Cardiac muscle cell (in vitro differentiated cells and primary cell): ENCODE measurements at places on chromosomes 3 and 15. TPM values are rescaled to one million over a fixed set of nuclear protein-coding genes. Genes with fewer than 3 reads are reported as not detected.

ZKSCAN7 gene
- total RNA-seq: 24.9 and 27.4 TPM in 2 replicates

DNA sequence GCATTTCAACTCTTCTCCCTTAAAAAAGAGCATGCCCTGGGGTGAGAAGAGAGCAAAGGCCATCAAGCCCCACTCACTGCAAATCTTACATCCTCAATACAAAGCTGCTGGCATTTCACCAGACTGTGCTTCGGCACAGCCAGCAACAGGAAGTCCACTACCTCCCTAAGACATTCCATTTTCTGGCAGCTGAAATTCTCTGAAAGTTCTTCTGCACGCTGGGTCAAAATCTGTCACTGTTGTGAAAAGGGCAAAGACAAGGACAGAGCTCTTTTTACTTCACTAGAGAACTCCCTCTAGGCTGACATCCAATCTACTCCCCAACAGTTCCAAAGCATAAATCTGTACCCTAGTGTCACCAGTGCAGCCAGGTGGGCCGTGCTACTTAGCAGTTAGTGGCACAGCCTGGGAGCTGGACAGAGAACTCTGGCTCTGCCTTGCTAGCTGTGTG is 6.3 kb downstream of the MTMR10 start:
- peaks cover 11% of the 10 kb centered on the region for H3K4me1 ChIP-seq
- H3K36me3 ChIP-seq: no peaks in the 10 kb centered on the region
- no peaks in the 10 kb centered on the region for H3K27me3 ChIP-seq
- H3K27ac ChIP-seq: no peak overlapping the region
- H3K4me3 ChIP-seq: no peak overlapping the region

- DNase-seq: peak; percentile 33
- no peak overlapping the region for H3K4me3 ChIP-seq
- no peaks in the 10 kb centered on the region for H3K27me3 ChIP-seq
Measured at GRCh38 chr3:100169201-100169920, 55.1 kb upstream of the FILIP1L start.

TNIK gene
- 26.4 and 55.1 TPM in 2 replicates for total RNA-seq

GRCh38 chr3:105823149-105823867 is 45.5 kb downstream of the CBLB start:
- no peaks in the 10 kb centered on the region for H3K27me3 ChIP-seq
- H3K27ac ChIP-seq: peak overlapping the region; percentile 84
- no peak for DNase-seq
- H3K36me3 ChIP-seq: no peaks in the 10 kb centered on the region
- H3K4me1 ChIP-seq: peaks cover 32% of the 10 kb centered on the region

TERC gene
- total RNA-seq: 7.1 and 45.9 TPM in 2 replicates

GRCh38 chr3:86990734-86991481 is at the start of gene VGLL3:
Gene VGLL3, minus strand, starts transcription at chr3:86991149. Its CDS starts 406 bp downstream, at chr3:86990743.
- H3K4me3 ChIP-seq: peak within 1 kb of the TSS; percentile 65
- H3K4me1 ChIP-seq: no peaks in the 10 kb centered on the region
- peaks cover 55% of the 10 kb centered on the region for H3K27me3 ChIP-seq

SLC27A2 gene
- total RNA-seq: not detected in 2 replicates

CCR5 gene
- total RNA-seq: not detected in 2 replicates

DNA sequence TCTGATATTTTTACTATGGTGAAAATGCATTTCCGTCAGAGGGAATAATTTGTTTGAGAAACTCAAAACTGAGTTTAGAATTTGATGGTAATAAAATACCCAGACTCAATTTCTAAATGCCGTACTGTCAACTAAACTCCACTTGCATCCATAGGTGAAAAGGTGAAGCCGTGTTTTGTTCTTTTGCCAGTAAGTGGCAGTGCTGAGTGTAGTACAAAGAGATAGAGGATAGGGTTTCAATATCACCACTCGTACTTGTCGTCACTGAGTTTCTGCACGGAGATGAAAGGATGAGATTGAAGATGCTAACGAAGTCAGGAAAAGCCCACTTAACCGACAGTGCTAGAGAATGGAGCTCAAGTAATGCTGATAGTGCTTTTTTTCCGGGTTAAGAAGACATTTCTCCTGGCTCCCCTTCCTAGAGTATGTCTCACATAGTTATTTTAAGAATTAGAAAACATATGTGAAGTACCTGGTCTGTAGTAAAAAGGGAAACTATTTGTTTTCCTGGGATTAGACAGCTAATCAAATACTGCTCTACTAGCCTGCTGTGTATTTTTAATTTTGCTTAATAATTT is 345.1 kb downstream of the IL5RA start:
- peak; percentile 65 for DNase-seq
- no peak overlapping the region for H3K4me3 ChIP-seq
- H3K4me1 ChIP-seq: peaks cover 4% of the 10 kb centered on the region
- H3K36me3 ChIP-seq: no peaks in the 10 kb centered on the region

GRCh38 chr3:36944641-36945270 is at the start of gene TRANK1:
Gene TRANK1, minus strand, starts transcription at chr3:36945054. Its CDS starts 245 bp downstream, at chr3:36944809.
- peaks cover 15% of the 10 kb centered on the region for H3K27me3 ChIP-seq
- peak; percentile 15 for DNase-seq
- H3K36me3 ChIP-seq: no peaks in the 10 kb centered on the region
- H3K4me3 ChIP-seq: peak within 1 kb of the TSS; percentile 18
- H3K27ac ChIP-seq: no peak within 1 kb of the TSS
- peaks cover 15% of the 10 kb centered on the region for H3K4me1 ChIP-seq

DNA sequence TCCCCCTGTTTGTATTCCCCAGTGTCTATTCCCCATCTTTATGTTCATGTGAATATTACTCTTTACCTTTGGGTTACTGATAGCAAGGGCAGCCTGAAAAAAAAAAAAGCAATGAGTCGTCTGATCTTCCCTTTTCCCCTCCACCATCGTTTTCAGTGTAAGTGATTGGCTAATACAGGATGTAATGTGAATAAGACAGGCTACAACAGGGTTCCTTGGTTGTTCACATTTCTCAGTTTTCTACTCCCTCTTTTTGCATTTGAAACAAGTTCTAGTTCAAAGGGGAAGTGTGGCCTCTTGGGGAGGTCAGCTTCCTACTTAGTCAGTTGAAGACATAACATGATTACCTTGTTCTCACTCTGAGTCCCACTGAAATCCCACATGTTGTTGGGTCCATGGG is 278.0 kb upstream of the TRIM42 start:
- H3K27ac ChIP-seq: no peak overlapping the region
- no peaks in the 10 kb centered on the region for H3K36me3 ChIP-seq
- DNase-seq: no peak
- no peak overlapping the region for H3K4me3 ChIP-seq

IL12A gene
- total RNA-seq: 0.09 TPM in 1 of 2 replicates, not detected in the other

ADAMTS9 gene
- 114 and 168 TPM in 2 replicates for total RNA-seq

EPHB3 gene
- total RNA-seq: 132 and 170 TPM in 2 replicates

IL20RB gene
- total RNA-seq: 0.60 and 0.77 TPM in 2 replicates

- H3K27ac ChIP-seq: no peak overlapping the region
- H3K27me3 ChIP-seq: no peaks in the 10 kb centered on the region
- no peak overlapping the region for H3K4me3 ChIP-seq
- H3K4me1 ChIP-seq: no peaks in the 10 kb centered on the region
Measured at GRCh38 chr3:156920399-156920798, 94.2 kb downstream of the LEKR1 start.

FOXL2 gene
- total RNA-seq: 0.25 TPM in 1 of 2 replicates, not detected in the other

GRCh38 chr3:42823351-42823750 is 14.1 kb downstream of the ACKR2 start:
- H3K27ac ChIP-seq: peak overlapping the region; percentile 54
- H3K27me3 ChIP-seq: no peaks in the 10 kb centered on the region
- no peak overlapping the region for H3K4me3 ChIP-seq
- DNase-seq: no peak
- peaks cover 4% of the 10 kb centered on the region for H3K4me1 ChIP-seq
